ENCODE measurements at places on chromosomes 2 and 18. TPM values are rescaled to one million over a fixed set of nuclear protein-coding genes. Genes with fewer than 3 reads are reported as not detected.

The GALNT3 gene
- 2.2 TPM for polyA plus RNA-seq

The UGT1A4 gene
- not detected for polyA plus RNA-seq

DNA sequence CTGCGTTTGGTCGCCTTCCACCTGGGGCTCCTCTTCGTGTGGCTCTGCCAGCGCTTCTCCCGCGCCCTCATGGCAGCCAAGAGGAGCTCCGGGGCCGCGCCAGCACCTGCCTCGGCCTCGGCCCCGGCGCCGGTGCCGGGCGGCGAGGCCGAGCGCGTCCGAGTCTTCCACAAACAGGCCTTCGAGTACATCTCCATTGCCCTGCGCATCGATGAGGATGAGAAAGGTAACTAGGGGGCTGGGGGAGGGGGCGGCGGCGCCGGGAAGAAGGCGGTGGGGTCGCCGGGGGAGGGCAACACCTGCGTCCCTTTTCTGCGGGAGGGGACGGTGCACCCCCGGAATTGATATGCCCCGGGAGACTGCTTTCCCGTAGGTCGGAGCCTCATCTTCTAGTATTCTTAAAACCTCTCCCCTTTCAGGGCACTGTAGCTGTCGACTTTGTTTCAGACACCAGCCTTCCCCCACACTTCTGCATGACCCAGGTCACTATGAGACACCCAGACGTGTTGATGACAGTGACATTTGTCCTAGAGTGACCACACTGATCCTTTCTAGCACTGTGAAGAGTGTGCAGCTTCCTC, 755 bp downstream of the SPAST start:
- H3K36me3 ChIP-seq = no peaks in the 10 kb centered on the region
- no peak for DNase-seq
- peak overlapping the region; percentile 86 for H3K4me3 ChIP-seq
- H3K27ac ChIP-seq = peak overlapping the region; percentile 84
- no peaks in the 10 kb centered on the region for H3K27me3 ChIP-seq

DNA sequence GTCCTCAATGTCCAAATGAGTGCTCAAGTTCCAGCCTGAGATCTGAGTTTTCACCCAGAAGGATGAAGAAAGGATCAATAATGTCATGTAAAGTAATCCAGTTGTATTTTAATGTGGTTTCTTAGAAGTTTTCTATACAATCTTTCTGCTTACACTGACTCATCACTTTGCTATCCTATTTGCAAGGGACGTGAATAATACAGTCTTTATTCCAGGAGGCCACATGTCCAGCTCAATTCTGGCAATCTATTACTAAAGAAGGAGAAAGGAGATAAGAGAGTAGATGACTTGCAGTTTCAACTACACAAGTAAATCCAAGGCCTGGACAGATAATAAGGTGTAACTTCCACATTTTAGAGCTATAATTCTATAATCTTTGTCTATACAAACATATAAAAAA, 601.1 kb upstream of the SETBP1 start:
- no peaks in the 10 kb centered on the region for H3K27me3 ChIP-seq
- H3K36me3 ChIP-seq = no peaks in the 10 kb centered on the region
- H3K4me3 ChIP-seq = no peak overlapping the region

The CNTNAP5 gene
- not detected for polyA plus RNA-seq

The FBXO15 gene
- 1.3 TPM for polyA plus RNA-seq

The SKA1 gene
- polyA plus RNA-seq = 0.40 TPM

DNA sequence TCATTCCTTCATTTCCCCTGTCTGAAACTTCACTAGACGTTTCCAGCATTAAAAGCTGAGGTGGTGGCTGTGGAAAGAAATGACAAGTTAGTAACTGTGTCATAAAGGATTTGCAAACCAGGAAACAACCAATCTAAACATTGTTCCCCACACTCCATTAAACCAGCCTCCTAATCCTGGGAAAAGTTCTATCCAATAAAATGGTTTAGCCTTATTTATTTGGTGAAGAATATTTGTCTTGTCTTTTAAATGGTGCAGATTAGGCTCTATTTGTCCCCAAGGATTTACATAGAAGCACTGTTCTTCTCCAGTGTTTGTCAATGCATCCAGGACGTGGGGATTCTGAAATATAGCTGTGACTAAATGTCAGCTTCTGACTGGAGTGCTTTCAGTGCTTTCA, 10.5 kb upstream of the DPP4 start:
- no peak overlapping the region for H3K27ac ChIP-seq
- no peaks in the 10 kb centered on the region for H3K27me3 ChIP-seq
- no peak for DNase-seq
- no peaks in the 10 kb centered on the region for H3K36me3 ChIP-seq
- no peak overlapping the region for H3K4me3 ChIP-seq

The AQP12A gene
- polyA plus RNA-seq = not detected

GRCh38 chr2:39659765-39660611, 5.7 kb upstream of the TMEM178A start:
- H3K36me3 ChIP-seq = no peaks in the 10 kb centered on the region
- peaks cover 7% of the 10 kb centered on the region for H3K27me3 ChIP-seq
- no peak for DNase-seq
- no peak overlapping the region for H3K27ac ChIP-seq
- no peaks in the 10 kb centered on the region for H3K4me1 ChIP-seq

GRCh38 chr2:223560749-223561435, 41.3 kb downstream of the SCG2 start:
- H3K4me3 ChIP-seq = no peak overlapping the region
- no peaks in the 10 kb centered on the region for H3K4me1 ChIP-seq
- DNase-seq = no peak
- no peaks in the 10 kb centered on the region for H3K36me3 ChIP-seq
- H3K27ac ChIP-seq = no peak overlapping the region

GRCh38 chr2:174552880-174553279, 44.7 kb downstream of the WIPF1 start:
- no peak overlapping the region for H3K27ac ChIP-seq
- peaks cover 28% of the 10 kb centered on the region for H3K4me1 ChIP-seq
- H3K36me3 ChIP-seq = no peaks in the 10 kb centered on the region
- no peaks in the 10 kb centered on the region for H3K27me3 ChIP-seq
- DNase-seq = no peak

- no peak overlapping the region for H3K4me3 ChIP-seq
- H3K27ac ChIP-seq = no peak overlapping the region
- DNase-seq = no peak
- H3K36me3 ChIP-seq = no peaks in the 10 kb centered on the region
These were observed 277.1 kb upstream of the CCDC68 start for GRCh38 chr18:55236150-55236931.

DNA sequence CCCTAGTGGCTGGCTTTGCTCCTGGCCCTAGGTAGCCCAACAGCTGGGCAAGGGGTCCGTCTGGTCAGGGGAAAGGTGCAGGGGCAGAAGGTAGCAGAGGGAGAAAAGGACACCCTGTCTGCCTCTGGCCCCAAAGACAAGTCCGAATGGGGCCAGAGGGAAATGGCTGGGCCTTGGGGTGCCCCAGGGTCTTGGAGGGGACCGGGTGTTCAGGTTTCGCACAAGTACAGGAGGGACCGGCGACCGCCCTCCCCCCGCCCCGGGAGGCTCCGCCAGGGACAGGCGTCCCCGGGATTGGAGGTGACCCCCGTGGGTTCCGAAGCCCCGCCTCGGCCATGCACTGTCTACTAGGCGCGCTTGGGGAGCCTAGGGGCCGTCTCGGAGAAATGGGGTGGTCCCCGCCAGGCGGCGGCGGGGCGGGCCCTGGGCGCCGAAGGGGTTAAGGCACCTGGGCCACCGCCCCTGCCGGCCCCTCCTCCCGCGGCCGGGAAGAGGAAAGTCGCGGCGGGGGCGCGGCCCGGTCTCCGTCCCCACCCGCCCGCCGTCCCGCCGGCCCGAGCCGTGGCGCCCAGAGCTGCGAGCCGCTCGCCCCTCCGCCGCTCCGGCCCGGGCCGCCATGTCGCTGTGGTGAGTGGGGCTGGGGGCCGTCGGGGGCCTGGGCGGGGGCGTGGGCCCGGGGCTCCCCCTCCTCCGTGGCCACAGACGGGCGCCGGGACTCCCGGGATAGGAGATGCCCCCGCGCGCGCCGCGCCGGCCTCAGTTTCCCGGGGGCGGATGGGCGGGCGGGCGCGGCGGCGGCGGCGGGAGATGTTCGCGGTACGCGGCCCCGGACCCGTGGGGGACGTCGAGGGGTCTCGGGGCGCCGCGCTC, at the start of gene B3GNT7:
B3GNT7 (plus strand) TSS at position 523 of the 870 bp plus-strand sequence; CDS start at position 617, 94 bp downstream.
- H3K36me3 ChIP-seq = no peaks in the 10 kb centered on the region
- peaks cover 16% of the 10 kb centered on the region for H3K4me1 ChIP-seq
- DNase-seq = no peak
- no peak within 1 kb of the TSS for H3K4me3 ChIP-seq
- H3K27ac ChIP-seq = no peak within 1 kb of the TSS

- H3K36me3 ChIP-seq = no peaks in the 10 kb centered on the region
- no peaks in the 10 kb centered on the region for H3K4me1 ChIP-seq
- DNase-seq = no peak
- no peaks in the 10 kb centered on the region for H3K27me3 ChIP-seq
These were observed 690.4 kb upstream of the NRXN1 start for GRCh38 chr2:51722311-51722710.

GRCh38 chr2:24080701-24081100, 3.9 kb downstream of the TP53I3 start:
- H3K36me3 ChIP-seq = no peaks in the 10 kb centered on the region
- H3K4me3 ChIP-seq = no peak overlapping the region
- DNase-seq = no peak

DNA sequence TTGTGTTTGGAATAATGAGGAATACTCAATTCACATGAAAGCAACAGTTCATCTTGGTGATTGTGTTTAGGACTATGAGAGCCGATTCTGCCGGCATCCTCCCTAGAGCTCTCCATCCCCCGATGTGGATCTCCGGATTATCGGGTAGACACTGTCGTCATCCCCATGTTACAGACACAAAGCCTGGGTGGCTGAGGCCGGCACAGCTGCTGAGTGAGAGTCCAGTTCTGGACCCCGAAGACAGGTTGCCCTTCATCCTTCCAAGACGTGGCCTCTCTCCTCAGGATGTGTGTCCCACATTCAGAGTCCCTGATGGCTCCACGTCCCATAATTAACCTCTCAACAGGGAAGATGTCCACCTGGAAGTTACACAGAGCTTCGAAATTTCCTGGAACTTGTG, 129.3 kb downstream of the HDAC4 start:
- no peak overlapping the region for H3K27ac ChIP-seq
- no peak overlapping the region for H3K4me3 ChIP-seq
- H3K27me3 ChIP-seq = no peaks in the 10 kb centered on the region
- DNase-seq = no peak
- H3K4me1 ChIP-seq = peaks cover 76% of the 10 kb centered on the region

DNA sequence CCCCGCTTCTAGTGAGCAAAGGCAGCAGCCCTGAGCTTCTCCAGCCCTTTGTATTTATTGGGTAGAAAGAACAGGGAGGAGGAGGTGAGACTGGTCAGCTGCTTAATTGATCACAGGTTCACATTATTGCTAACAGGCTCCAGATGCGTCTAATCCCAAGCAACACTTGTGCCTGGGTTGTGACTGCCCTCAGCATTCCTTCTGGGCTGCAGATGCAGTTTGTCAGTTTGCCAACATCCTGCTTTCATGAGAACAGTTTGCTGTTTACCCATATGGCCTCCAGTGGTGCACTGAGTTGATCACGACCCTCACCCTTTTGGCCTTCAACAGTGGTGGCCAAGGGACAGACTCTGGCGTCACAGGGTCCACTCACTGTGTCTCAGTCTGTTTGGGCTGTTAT, 159.5 kb upstream of the ZNF516 start:
- H3K36me3 ChIP-seq = no peaks in the 10 kb centered on the region
- peaks cover 5% of the 10 kb centered on the region for H3K4me1 ChIP-seq
- peaks cover 9% of the 10 kb centered on the region for H3K27me3 ChIP-seq
- DNase-seq = no peak
- no peak overlapping the region for H3K4me3 ChIP-seq
- H3K27ac ChIP-seq = no peak overlapping the region

GRCh38 chr18:58446391-58447060, 182.4 kb downstream of the ALPK2 start:
- H3K27me3 ChIP-seq = no peaks in the 10 kb centered on the region
- H3K4me3 ChIP-seq = no peak overlapping the region
- H3K4me1 ChIP-seq = no peaks in the 10 kb centered on the region

GRCh38 chr2:207879536-207879935, 109.8 kb upstream of the FZD5 start:
- no peak overlapping the region for H3K4me3 ChIP-seq
- no peak for DNase-seq
- H3K36me3 ChIP-seq = no peaks in the 10 kb centered on the region
- no peaks in the 10 kb centered on the region for H3K4me1 ChIP-seq
- H3K27me3 ChIP-seq = no peaks in the 10 kb centered on the region

- H3K27ac ChIP-seq = no peak overlapping the region
- DNase-seq = no peak
- no peaks in the 10 kb centered on the region for H3K36me3 ChIP-seq
- H3K4me1 ChIP-seq = no peaks in the 10 kb centered on the region
- H3K27me3 ChIP-seq = no peaks in the 10 kb centered on the region
These were observed 108.7 kb downstream of the FEZ2 start for GRCh38 chr2:36489281-36489680.

GRCh38 chr2:157182834-157183396, 74.6 kb upstream of the GALNT5 start:
- no peak for DNase-seq
- H3K4me1 ChIP-seq = no peaks in the 10 kb centered on the region
- no peak overlapping the region for H3K27ac ChIP-seq
- H3K4me3 ChIP-seq = no peak overlapping the region

The EIPR1 gene
- polyA plus RNA-seq = 39.2 TPM

All from CD8-positive, alpha-beta memory T cell (primary cell).